Epithelial cell of prostate (primary cell): ENCODE measurements at places on chromosomes 6 and 20.
A peak's percentile ranks its signal among the peaks of the same experiment; 100 is the strongest.

- DNase-seq: peak; percentile 8
Measured at GRCh38 chr6:119717942-119718341, 368.4 kb upstream of the MAN1A1 start.

- DNase-seq: no peak
Measured at GRCh38 chr6:14286144-14286543, 168.6 kb downstream of the CD83 start.

GRCh38 chr6:129189266-129189665 is 306.3 kb downstream of the LAMA2 start:
- DNase-seq: no peak

GRCh38 chr20:18412221-18412901 is 54.5 kb downstream of the DZANK1 start:
- no peak for DNase-seq

DNA sequence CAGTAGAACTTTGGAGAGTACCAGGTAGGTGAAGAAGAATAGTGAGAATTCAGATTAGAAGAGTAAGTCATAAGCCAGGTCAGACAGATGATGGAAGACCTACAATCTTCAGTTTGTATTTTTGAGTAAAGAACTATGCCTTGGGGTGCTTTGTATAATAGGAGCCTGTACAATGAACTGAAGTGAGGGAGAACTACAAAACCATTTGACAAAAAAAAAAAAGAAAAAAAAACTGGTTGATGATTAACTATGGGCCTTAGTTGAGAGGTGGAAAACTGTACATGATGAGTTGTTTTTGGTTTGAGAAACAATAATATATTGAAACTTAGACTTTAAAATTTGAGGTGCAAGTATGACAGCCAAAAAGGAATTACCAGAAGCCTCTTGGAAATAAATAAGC is 25.7 kb downstream of the VTA1 start:
- no peak for DNase-seq

- no peak for DNase-seq
Measured at GRCh38 chr20:34112600-34113101, 608 bp upstream of the EIF2S2 start.

DNA sequence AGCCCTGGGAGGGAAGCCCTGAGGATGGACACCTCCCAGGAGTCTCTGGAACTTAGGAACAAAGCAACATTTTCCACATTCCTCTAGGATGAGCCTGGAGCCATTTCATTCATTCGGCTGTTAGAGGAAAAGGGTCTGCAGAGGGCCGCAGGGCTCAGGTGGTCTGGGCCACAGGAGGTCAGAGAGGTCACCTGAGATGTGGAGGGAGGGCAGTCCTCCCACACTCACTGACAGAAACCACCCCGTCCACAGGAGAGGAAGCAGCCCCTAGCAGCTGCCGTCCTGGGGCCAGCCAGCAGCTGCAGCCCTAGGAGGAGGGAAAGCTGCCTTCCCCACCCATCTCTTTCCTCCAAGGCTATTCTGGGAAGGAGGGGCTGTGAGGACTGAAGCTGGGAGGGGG is 207.0 kb downstream of the CDC5L start:
- no peak for DNase-seq

- no peak for DNase-seq
Measured at GRCh38 chr6:123159861-123160260, 163.8 kb downstream of the CLVS2 start.

GRCh38 chr20:17327185-17328148 is 100.6 kb downstream of the PCSK2 start:
- DNase-seq: no peak

DNA sequence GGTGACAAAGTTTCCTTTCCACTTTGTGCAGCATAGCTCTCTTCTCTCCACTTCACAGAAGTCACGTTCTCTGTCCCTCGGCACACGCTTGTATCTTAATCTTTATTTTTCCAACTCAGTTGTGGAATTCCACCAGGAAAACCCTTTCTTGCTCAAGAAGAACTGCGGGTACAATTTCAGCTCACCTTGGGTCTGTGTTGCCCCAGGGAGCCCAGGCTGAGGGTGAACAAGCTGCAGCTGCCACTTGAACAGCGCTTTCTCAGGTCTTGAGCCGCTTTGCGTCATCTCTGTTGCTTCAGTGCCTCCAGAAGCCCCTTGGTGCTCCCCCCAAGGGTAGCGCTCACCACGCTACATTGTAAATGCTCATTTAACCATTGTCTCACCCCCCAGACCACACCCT is 229.2 kb upstream of the TAB2 start:
- no peak for DNase-seq

- no peak for DNase-seq
Measured at GRCh38 chr20:9600562-9600961, 86.2 kb downstream of the LAMP5 start.

DNA sequence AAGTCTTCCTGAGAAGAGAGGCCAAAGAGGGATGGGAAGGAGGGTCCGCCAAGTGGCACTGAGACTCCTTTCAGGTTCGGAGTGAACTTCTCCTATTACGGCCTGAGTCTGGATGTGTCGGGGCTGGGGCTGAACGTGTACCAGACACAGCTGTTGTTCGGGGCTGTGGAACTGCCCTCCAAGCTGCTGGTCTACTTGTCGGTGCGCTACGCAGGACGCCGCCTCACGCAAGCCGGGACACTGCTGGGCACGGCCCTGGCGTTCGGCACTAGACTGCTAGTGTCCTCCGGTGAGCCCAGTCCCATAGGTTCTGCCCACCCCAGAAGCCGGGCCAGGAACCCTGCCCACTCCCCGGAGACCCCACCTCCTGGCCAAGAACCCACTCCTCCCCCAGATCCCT is 4.1 kb downstream of the SLC22A7 start:
- DNase-seq: no peak

GRCh38 chr6:167408235-167408869 is 83.5 kb downstream of the TTLL2 start:
- DNase-seq: no peak

DNA sequence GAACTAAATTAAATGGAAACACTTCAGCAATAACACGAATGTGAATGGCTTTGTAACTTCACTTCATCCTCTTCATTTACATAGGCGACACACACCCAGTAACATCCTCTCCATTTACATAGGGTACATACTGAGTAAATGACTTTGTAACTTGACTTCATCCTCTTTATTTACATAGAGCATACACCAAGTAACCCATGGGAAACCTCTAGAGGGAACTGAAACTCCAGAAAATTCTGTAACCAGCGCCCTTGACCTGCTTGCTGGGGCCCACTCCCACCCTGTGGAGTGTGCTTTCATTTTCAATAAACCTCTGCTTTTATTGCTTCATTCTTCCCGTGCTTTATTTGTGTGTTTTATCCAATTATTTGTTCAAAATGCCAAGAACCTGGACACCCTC is 81.6 kb upstream of the OPRM1 start:
- no peak for DNase-seq
